ENCODE measurements at places on chromosomes 12 and 14.
A peak's percentile ranks its signal among the peaks of the same experiment; 100 is the strongest.

- DNase-seq = no peak
These were observed 8.2 kb downstream of the CAMKK2 start for GRCh38 chr12:121288158-121288845.

DNA sequence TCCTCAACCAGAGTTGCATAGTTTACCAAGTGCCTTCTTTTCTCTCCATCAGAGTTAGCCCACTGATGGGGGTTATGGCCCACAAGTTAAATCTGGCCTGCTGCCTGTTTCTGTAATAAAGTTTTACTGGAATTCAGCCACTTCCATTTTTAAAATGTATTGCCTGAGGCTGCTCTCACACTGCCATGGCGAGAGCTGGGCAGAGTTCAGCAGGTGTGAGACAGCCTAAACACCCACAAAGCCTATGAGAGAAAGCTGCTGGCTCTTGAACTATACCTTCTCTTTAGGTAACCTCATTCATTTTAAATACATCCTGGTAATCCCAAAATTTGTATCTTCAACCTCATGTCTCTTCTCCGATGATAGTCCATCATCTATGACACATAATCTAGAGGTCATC, 86.1 kb downstream of the BCL2L14 start:
- DNase-seq = no peak

DNA sequence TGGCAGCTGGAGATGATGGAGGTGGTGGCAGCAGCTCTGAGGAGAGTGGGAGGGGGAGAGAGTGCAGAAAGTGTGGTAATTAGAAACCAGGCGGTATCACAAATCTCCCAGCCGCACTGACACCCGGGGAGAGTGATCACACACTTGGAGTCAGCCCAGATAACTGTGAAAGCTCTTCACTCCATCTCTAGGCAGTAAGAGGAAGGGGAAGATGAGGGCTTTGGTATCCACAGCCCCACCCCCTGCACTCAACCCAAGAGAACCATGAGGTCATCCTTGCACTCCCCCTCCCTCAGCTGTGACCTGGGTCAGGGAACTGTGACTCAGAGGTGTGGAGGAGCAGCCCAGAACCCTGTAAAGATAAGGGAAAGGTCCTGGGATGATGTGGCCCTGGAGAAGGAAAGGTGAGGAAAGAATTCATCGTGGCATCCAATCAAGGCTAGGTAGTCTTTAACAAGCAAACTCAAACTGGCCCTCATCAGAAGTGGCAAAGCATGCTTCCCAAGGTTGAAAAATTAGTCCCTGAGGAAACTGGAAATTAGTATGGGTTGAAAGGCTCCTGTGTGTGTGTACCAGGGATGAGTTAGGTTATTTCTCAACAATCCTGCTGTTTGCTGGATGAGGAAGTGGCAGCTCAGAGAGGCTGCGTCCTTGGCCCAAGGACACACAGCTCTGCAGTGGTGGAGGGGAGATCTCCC, 111.0 kb upstream of the LHX5 start:
- no peak for DNase-seq

- no peak for DNase-seq
These were observed 36.9 kb upstream of the ATP23 start for GRCh38 chr12:57904426-57904825.

- DNase-seq = no peak
These were observed 4.7 kb downstream of the B3GNT4 start for GRCh38 chr12:122208073-122208820.

DNA sequence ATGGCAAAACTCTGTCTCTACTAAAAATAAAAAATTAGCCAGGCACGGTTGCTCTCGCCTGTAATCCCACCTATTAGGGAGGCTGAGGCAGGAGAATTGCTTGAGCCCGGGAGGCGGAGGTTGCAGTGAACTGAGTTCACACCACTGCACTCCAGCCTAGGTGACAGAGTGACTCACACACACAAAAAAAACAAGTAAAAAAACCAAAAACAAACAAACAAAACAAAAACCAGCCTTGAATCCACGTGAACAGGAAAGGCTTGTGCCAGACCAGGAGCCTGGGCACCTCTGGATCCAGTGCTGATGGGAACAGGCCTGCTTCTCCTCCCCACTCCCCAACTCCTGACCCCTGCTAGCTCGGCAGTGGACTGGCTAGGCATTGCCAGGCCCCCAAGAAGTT, 3.5 kb downstream of the FOXN4 start:
- DNase-seq = no peak

DNA sequence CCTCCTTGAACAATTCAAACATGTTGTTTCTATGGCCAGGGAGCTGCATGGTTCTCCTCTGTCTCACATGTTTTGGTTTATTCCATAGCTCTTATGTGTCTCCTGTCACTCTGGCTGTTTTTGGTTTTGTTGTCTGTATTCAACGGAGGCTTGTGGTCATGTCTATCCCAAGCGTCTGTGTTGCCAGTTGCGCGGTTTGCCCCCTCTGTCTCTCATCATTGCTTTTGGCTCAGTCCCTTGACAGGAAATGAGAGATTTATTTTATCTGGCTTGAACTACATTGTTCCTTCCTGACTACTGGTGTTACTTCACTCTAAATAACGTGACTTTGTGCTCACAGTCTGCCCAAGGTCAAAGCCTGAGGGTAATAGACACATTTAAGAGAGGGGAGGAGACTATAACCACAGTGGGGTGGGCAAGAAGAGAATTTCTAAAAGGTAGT, 96.4 kb upstream of the SOX5 start:
- peak; percentile 89 for DNase-seq
